ENCODE measurements at places on chromosomes 2 and 18.

GRCh38 chr18:13562494-13563029, 163.8 kb downstream of the FAM210A start:
- DNase-seq, result no peak

- DNase-seq, result no peak
Measured at GRCh38 chr2:31526946-31527732, 53.6 kb downstream of the SRD5A2 start.

DNA sequence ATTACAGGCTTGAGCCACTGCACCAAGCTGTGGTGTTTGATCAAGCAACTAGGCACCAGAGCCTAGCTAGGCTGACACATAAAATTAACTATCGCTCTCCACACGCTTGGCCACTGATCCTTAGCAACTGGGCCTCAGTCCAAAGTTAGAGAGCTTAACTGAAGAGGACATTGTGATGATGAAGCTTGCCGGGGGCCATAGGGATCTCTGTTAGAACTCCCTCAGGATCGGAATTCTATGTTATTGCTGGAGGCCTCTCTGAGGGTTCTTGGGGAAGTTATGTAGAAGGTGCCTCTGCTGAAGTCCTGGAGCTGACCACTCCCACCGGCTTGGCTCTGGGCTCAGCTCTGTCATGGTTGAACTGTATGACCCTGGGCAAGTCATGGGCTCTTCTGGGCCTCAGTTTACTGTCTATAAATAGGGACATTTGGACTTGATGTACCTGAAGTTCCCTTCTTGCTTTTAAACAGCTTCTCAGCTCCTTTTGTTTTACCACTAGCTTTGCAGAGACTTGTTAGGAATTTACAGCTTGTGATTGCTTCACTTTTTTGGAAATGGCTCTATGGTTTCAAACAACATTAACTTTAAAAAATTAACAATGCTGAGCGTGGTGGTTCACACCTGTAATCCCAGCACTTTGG, 44.1 kb downstream of the GATA6 start:
- no peak for DNase-seq

- DNase-seq, result no peak
Measured at GRCh38 chr2:76314271-76315020, 603.7 kb upstream of the GCFC2 start.

- DNase-seq, result no peak
Measured at GRCh38 chr2:25877431-25878360, 591 bp downstream of the ASXL2 start.

- DNase-seq, result no peak
Measured at GRCh38 chr2:101879466-101879865, 112.3 kb upstream of the IL1R2 start.

GRCh38 chr2:20217041-20217970, 7.6 kb downstream of the SDC1 start:
- DNase-seq, result no peak

DNA sequence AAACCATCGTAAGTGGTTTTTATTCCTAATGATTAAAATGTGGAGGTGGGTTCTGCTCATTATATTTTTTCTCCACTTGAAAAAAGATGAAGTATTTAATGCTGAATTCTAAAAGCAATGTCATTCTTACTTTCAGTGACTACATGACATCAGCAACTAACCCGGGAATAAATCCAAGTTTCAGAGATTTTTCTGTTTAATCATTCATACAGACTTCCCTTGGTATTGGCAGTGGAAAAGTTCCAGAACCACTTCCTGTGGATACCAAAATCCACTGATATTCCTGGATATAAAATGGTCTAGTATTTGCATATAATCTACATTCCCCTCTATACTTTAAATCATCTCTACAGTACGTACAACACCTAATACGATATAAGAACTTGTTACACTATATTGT, 128.6 kb downstream of the ZNF532 start:
- peak; percentile 72 for DNase-seq

- DNase-seq, result no peak
Measured at GRCh38 chr2:101386599-101387150, 628 bp downstream of the CREG2 start.

- DNase-seq, result no peak
Measured at GRCh38 chr2:177897278-177897677, 175.3 kb downstream of the PDE11A start.

DNA sequence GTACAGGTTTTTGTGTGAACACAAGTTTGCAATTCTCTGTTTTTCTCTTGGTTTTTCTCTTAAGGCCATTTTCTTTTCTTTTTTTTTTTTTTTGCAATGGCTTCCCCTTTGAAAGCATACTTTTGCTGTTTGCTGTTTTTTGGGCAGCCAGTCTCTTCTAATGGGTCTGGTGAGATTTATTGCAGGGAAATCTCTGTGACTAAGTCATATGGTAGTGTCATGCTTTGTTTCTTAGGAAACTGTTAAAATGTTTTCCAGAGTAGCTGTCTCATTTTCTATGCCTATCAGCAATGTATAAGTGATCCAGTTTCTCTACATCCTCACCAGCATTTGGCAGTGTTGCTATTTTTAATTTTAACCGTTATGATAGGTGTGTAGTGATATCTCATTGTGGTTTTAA, 27.9 kb upstream of the CDCA7 start:
- DNase-seq, result no peak

- DNase-seq, result no peak
Measured at GRCh38 chr18:6256521-6256920, 158.2 kb downstream of the L3MBTL4 start.

DNA sequence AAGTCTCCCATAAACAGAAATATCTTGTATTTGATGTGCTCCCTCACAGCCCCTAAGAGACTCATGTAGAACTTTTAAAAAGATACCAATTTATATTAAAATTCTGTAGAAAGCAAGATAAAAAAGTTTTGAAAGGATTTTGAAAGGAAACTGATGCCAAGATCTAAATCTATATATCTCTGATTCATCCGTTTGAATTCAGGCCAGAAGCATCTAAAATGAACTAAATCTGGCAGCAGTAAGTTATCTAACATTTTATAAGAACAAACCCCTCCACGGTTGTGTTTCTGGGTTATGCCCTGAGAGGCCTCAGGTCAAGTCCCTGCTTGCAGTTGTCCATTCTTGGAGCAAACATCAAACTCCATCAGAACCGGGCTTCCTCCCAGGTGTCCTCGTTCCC, 165.8 kb downstream of the FBXO15 start:
- no peak for DNase-seq

GRCh38 chr2:71566372-71566771, 113.0 kb downstream of the DYSF start:
- no peak for DNase-seq
